Cardiac atrium fibroblast (primary cell): ENCODE measurements at places on chromosomes 11 and 22. TPM values are rescaled to one million over a fixed set of nuclear protein-coding genes. Genes with fewer than 3 reads are reported as not detected.

The OR51F1 gene
- total RNA-seq = not detected in 2 replicates

The GNB1L gene
- 8.1 and 12.3 TPM in 2 replicates for total RNA-seq

The TRIM49 gene
- not detected in 2 replicates for total RNA-seq

The ALX4 gene
- not detected in 2 replicates for total RNA-seq

The NPTXR gene
- 0.54 and 1.5 TPM in 2 replicates for total RNA-seq

The MS4A15 gene
- not detected in 2 replicates for total RNA-seq

The PIH1D2 gene
- 0.18 and 0.32 TPM in 2 replicates for total RNA-seq

The IGLL5 gene
- not detected in 2 replicates for total RNA-seq

The HEPACAM gene
- total RNA-seq = not detected in 2 replicates

The CDC45 gene
- 6.1 and 9.4 TPM in 2 replicates for total RNA-seq

The SORL1 gene
- 0.36 and 0.81 TPM in 2 replicates for total RNA-seq

The KDM4F gene
- not detected in 2 replicates for total RNA-seq

The GGT1 gene
- 0.54 TPM in 1 of 2 replicates, not detected in the other for total RNA-seq

The IGLL1 gene
- not detected in 2 replicates for total RNA-seq

The NXPE1 gene
- not detected in 2 replicates for total RNA-seq

The GUCY1A2 gene
- total RNA-seq = 2.1 and 6.0 TPM in 2 replicates

The PRMT3 gene
- total RNA-seq = 8.9 and 9.0 TPM in 2 replicates
